ENCODE measurements at places on chromosomes 7 and 10.
A peak's percentile ranks its signal among the peaks of the same experiment; 100 is the strongest.

GRCh38 chr10:87058171-87058570 is 36.5 kb downstream of the GLUD1 start:
- DNase-seq, result no peak

GRCh38 chr10:5447611-5448071 is 35.3 kb downstream of the NET1 start:
- peak; percentile 37 for DNase-seq

- peak; percentile 73 for DNase-seq
Observed at GRCh38 chr10:29482591-29483431, 152.0 kb downstream of the SVIL start.

- DNase-seq, result no peak
Observed at GRCh38 chr7:85612514-85612913, 425.7 kb upstream of the SEMA3D start.

DNA sequence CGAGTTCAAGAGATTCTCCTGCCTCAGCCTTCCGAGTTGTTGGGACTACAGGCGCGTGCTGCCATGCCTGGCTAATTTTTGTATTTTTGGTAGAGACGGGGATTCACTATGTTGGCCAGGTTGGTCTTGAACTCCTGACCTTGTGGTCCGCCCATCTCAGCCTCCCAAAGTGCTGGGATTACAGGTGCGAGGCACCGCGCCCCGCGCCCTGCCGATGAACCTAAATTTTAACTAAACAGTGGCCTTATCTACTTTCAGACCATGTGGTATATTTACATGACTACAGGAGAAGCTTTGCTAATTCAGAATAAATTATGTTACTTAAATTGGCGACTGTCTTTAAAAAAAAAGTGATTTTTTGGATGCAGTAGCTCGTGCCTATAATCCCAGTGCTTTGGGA is 9.2 kb downstream of the SIRT1 start:
- no peak for DNase-seq

DNA sequence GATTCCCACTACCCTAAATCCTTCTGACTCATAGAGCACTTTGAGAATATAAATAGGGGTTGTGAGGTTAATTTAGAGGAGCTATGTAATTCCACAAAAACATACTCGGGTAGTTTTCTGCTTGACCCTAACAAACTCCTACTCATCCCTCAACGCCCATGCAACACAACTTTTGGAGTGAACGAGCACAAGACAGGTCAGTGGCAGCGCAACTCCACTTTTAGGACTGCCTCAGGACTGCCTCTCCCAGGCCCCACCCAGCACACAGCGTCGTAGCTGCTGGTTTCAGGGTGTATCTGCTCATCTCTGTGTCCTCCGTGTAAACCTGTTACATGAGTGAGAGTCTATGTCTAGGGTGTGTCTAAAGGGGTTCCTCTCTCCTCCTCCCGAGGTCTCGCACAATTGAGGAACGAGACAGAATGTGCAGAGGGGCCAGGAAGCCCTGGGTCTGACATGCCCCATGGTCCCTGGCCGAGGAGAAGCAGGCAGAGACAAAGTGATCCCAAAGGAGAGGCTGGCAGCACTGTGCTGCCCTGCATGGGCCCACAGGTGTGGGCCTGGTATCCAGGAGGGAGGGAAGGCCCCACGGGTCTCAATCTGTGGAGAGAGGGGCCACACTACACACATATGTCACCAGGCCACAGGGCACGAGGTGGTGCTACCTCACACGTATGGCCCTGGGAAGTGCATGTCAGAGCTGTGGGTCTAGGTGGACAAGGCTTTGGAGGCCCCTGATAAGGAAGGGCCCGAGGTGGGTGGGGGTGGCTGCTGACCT is 45.5 kb downstream of the CAMK2B start:
- DNase-seq, result no peak

GRCh38 chr7:106183952-106184351 is 71.8 kb upstream of the SYPL1 start:
- no peak for DNase-seq

DNA sequence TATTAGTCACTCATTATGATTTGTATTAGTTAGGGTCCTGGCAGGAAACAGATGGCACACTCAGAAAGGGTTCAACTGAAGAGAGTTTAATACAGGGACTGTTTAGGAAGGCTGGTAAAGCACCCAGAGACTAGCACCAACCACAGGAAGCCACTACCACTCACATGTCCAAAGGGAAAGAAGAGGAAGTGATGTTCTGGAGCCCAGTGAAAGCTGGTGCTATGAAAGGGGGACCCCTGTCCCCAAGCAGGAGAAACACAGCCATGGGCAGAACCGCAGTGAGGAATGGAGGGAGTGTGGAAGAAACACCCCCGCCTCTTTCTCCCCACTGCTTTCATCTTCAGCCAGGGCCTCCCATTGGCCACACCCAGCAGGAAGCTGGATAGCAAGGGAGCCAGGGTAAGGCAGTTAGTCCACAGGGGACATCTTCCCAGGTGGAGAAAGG is 3.2 kb upstream of the VSIR start:
- DNase-seq, result no peak

GRCh38 chr10:107813451-107814162 is 649.1 kb upstream of the SORCS1 start:
- no peak for DNase-seq

GRCh38 chr7:150950496-150951180 is 27.5 kb downstream of the KCNH2 start:
- DNase-seq, result no peak

DNA sequence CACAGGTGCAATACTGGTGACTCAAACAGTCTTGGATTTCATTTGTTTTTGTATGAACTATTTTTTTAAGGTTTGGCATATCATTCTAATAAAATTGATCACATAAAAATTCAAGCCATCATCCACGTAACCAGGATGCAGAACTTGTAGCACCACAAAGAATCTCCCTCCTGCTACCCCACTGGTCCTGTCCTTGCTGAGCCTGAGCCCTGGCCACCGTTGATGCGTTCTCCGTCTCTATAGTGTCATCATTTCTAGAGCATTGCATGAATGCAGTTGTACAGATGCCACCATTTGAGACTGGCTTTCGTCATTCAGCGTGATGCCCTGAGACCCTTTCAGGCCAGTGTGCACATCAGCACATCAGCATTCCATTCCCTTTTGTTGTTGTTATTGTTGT is 273.5 kb downstream of the TCERG1L start:
- DNase-seq, result no peak

- no peak for DNase-seq
Observed at GRCh38 chr10:100509241-100509840, 10.3 kb downstream of the SEC31B start.

GRCh38 chr10:73585327-73585726 is 5.8 kb downstream of the USP54 start:
- peak; percentile 50 for DNase-seq

- DNase-seq, result no peak
Observed at GRCh38 chr7:116665332-116665996, 6.5 kb upstream of the MET start.

GRCh38 chr10:86004337-86004736 is 362.3 kb downstream of the GRID1 start:
- DNase-seq, result no peak

DNA sequence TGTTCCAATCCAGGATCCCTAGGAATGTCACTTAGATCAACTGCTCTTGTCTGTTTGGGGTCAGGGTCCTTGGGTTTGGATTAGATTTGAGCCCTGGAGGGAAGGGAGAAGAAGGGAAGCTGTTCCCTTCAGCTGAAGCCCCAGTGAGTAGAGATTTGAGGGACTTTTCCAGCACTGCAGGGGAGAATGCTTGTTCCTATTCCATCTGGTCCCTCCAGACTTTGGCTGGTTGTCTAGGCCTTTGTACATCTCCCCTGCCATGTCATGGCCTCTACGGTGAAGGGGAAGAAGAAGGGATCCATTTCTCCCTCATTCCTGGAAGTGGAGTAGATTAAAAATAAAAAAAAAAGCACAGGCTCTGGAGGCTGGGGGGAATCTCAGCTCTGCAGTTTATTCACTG is 11.1 kb downstream of the C10orf62 start:
- no peak for DNase-seq

DNA sequence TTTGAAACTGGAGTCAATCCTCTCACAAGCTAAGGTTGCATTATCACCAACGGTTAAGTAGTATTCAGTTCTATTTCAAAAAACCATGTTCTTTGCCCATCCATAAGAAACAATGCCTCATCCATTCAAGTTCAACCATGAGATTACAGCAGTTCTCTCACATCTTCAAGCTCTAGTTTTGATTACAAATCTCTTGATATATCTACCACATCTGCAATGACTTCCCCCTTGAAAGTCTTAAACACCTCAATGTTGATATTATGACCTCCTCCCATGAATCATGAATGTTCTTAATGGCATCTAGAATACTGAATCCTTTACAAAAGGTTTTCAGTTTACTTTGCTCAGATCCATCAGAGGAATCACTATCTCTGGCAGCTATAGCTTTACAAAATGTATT is 81.8 kb downstream of the JMJD1C start:
- no peak for DNase-seq

- peak; percentile 69 for DNase-seq
Observed at GRCh38 chr7:75534727-75535307, 42.7 kb downstream of the SPDYE5 start.

GRCh38 chr10:59098831-59099452 is 77.5 kb upstream of the PHYHIPL start:
- DNase-seq, result peak; percentile 16

Measured in EL (cell line).